ENCODE measurements at places on chromosomes 2 and 18.

DNA sequence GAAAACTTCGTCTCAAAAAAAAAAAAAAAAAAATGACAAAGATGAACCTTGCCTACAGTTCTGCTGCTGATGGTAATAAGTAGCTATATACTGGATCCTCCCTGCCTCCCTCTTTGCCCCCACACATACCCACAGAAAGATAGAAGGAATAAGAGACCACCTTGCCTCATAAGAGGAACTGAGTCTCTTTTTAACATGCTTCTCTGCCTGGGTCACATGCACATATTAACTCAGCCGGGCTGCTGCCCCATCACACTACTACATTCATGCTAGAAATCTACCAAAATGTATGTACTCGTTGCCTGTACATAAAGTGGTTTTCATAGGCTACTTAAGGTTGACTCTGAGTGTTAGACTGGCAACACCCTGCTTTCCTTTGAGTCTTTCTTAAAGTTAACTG is 78.9 kb upstream of the B3GNT2 start:
- DNase-seq: no peak

GRCh38 chr2:211879323-211879722 is 659.3 kb downstream of the ERBB4 start:
- peak; percentile 8 for DNase-seq

DNA sequence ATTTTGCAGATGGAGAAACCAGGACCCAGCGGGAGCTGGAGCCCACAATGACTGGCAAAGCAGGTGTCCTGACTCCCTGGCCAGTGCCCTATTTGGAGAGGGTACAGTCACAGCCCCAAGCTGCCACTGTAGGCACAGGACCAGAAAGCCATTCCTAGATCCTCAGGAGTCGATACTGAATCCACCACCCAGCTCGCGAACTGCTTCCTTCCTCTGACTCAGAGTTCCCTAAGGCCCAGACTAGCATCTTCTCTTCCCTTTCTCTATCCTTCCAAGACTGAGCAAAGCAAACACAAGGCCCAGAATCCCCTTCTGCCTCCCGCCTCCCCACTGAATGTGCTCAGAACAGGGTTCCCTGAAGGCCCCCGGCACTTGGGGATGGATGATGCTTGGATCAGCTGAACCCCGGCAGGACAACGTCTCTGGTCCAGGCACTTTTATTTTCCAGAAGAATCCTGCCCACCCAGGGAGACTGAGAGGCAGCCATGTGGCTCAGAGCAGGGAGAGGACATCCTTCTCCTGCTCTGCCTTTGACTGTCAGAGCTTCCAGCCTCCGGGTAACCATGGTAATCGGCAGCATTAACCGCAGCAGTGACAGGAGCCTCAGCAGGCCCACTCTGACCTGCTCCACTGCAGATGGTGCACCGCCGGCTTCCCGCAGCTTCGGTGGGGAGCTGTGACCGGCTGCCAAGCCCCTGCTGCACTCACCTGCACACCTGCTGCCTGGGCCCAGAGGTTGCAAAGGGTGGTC is 34.8 kb upstream of the KLHL29 start:
- no peak for DNase-seq

DNA sequence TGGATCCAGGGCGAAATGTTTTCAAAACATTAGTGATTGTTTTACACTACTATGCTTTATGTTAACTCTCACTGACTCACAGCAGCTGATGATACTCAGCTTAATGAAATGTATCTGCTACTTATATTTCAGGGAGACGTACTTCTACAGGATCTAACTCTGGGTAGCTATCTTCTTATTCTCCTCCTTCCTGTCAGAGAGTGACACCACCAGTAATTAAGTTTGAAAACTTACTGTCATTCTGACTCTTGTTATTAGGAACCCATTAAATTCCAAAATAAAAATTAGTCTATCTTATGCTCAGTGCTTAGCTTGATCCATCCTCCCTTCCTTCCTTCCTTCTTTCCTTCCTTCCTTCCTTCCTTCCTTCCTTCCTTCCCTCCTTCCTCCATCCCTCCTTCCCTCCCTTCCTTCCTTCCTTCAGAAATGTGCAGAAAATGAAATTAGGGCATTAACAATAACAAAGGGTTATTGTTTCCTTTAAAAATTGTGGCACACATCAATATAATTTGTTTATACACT is 441.1 kb downstream of the MEIS1 start:
- no peak for DNase-seq

DNA sequence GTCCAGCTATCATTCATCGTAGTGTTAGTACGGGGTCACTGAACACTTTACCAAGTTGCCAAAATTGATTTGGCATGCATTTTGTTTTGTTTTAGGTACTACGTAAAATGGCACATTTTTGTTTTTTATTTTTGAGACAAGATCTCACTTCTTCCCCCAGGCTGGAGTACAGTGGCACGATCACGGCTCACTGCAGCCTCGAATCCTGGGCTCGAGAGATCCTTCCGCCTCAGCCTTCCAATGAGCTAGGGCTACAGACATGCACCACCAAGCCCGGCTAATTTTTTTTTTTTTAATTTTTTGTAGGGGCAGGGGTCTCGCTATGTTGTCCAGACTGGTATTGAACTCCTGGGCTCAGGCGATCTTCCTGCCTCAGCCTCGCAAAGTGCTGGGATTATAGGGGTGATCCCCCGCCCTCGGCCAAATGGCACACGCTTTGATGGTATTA is 786 bp downstream of the TAF1B start:
- DNase-seq: peak; percentile 48

DNA sequence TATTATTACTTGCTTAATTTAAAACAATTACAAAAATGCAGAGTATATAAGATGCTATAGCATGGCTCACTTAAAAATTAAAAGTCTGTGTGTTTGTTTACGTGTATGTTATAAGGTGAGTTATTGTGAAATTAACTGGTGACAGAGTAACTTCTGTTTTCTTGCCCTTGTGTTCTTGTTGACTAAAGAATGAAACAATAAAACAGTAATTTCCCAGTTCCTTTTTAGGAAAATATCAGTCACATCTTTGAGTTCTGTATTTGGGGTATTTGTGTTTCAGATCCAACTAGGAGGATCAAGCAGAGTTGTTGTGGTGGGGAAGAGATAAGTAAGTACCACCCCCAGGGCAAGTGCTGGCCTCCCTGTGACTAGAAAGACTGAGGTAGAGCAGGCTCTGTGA is 143.6 kb downstream of the CCDC148 start:
- no peak for DNase-seq

DNA sequence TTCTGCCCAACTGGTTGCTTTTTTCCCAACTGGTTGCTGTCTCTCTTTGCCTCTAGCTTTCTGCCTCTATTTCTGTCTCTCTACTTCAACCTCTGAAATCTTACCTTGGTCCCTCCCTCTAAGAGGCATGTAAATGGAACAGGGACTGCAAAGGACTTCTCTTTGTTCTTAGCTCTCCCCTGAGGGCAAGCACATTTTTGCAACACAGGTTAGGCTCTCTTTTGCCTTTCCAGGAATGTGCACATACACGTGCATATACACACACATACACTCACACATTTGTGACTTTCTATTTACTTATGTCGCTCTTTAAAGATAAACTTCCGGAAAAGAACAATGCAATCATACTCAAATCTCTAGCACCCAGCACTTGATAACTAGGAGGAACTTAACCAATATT is 262.6 kb upstream of the DDX18 start:
- DNase-seq: no peak

DNA sequence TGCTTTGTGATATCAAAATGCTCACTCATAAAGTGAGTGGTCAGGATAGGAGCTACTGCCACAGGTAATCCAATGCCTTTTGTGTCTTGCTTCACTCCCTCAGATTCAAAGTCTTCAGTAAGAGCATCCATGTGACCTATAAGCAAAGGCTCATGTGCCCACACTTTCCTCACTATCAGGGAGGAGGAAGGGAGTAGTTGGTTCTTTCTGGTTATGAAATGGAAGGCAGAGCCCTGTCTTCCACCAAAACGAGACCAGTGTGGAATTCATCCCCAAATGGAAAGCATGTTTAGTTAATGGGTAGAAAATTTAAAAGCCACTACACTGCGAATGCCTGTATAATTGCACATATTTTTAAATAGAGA is 25.8 kb downstream of the IL1F10 start:
- no peak for DNase-seq

DNA sequence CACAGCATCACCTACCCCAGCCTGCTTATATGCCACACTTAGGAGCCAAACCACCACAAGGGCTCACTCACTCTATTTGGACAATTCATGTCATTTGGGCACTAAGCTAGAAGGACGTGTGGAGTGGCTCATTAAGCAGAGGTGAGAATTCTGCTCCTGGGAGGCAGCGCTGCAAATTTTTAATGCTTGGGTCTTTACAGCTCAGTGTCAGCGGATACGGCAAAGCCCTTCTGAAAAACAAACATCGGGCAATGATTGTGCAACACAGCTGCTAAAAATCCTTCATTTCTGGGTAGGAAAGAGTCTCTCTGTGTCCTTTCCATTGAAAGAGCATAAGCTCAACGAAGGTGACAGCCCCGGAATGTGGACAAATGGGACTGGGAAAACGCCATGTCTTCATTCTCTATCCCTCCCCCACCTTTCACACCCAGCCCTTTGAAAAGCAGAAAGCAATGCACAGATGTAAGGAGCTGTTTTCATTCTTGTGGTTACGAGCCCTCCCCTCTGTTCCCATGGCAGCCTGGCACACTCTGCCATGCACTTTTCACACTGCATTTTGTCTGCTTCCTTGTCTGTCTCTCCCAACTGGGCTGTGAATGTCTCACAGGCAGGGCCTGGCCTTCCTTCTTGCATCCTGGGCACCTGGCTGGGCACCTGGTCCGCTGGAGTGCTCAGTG is 16.0 kb downstream of the TMEM177 start:
- DNase-seq: peak; percentile 26

DNA sequence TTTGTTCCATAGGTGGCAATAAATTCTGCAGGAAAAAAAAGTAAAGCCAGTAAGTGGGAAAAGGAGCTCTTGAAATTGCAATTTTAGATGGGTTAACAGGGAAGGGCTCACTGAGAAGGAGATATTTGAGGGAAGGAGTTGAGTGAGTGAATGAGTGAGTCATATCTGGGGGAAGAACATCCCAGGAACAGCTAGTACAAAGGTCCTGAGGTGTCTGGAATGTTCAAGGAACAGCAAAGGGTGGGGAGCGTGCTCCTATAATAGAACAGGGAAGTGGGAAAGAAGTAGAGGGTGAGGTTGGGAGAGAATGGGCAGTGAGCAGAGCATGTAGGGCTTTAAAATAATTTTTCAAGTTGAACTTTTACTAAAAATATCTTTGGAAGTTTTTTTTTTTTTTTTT is 68.0 kb upstream of the PSME4 start:
- no peak for DNase-seq
